ENCODE measurements at places on chromosomes 5 and 9. TPM values are rescaled to one million over a fixed set of nuclear protein-coding genes. Genes with fewer than 3 reads are reported as not detected.

- DNase-seq: no peak
These were observed 1955.5 kb downstream of the MAT2B start for GRCh38 chr5:165460911-165461310.

- no peak for DNase-seq
These were observed 417.3 kb downstream of the TLE4 start for GRCh38 chr9:79989079-79989478.

- no peak for DNase-seq
These were observed 27.4 kb upstream of the GCNT1 start for GRCh38 chr9:76431601-76432000.

GRCh38 chr9:133400292-133400691 lies 17.5 kb downstream of the REXO4 start:
- no peak for DNase-seq

- peak; percentile 52 for DNase-seq
These were observed 2.2 kb downstream of the PCDH1 start for GRCh38 chr5:141875795-141876627.

DNA sequence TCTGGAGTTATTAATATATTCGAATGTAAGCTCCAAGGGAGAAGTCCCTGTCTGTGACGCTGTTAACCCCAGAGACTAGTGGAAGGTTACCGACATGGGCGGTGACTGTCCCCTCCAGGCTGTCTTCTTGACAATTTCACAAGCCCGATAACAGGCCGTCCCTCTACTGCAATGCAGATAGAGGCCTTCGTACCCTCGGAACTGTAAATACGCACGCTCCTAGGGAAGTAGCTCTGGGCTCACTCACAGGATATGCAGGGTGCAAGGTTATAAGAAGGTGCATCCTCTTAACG lies 680 bp upstream of the RFK start:
- peak; percentile 36 for DNase-seq

DNA sequence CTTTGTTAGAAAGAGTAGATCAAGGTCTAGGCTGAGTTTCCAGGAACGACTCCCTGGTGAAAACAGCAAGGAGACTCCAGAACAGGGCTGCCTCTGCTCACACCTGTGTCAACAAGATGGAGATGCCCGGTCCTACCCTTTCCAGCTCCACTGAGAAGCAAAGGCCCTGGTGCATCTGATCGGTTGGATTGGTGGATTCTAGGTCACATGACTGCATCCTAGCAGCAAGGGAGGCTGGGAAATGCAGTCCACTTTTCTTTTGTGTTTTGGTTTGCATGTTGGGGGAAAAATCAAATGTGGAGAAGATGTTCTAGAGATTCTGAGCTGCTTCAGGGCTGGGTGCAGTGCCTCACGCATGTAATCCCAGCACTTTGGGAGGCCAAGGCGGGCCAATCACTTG lies 82.0 kb upstream of the TRIO start:
- no peak for DNase-seq

ABITRAM gene
- total RNA-seq: 12.6 TPM

DNA sequence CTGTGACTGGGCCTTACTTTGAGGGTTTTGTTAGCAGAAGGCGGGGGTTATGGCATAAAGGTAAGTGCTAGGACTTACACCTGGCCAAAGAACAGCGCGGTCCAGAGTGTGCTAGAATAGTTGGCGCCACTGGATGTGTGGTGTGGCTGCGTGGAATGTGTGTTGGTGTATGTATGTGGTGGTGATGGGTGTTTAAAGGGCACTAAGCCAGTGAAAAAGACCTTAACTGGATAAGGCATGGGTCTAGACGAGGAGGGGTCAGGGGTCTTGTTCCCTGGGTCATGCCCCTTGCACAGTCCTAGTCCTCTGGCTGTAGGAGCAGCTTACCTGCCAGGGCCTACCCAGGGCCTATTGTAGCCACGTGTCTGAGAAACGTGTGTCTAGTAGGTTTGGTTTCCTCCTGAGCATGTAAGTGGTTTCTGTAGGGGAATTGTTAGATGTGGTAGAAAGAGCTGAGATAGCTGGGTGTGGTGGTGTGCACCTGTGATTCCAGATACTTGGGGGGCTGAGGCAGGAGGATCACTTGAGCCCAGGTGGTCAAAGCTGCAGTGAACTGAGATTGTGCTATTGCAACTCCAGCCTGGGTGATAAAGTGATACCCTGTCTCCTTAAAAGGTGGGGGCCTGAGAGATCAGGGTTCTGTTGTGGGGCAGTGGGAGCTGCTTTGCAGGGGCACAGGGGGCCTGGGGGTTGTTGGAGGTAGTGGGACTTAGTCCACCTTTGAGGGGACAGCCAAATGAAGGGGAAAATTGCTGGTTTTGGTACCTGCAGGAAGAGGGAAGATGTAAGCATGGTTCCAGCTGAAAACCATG lies 55.2 kb downstream of the HSPA4 start:
- DNase-seq: no peak

DNA sequence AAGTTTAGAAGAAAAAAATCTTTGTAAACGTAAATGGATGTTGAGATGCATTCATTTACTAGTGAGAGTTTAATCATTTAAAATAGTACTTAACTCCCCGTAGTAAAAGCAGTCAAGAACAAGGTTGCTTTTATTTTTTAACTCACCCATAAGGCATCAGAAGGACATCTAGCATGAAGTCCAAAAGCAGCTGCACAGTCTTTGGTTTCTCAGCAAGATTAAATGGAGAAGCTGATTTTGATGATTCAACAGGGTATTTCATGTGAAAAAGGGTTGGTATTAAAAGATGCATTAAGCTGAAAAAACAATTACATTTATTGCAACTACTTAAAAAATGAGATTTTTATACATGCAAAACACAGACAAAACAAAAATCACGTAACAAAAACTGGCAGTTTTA lies 44.0 kb downstream of the ECPAS start:
- no peak for DNase-seq

DNA sequence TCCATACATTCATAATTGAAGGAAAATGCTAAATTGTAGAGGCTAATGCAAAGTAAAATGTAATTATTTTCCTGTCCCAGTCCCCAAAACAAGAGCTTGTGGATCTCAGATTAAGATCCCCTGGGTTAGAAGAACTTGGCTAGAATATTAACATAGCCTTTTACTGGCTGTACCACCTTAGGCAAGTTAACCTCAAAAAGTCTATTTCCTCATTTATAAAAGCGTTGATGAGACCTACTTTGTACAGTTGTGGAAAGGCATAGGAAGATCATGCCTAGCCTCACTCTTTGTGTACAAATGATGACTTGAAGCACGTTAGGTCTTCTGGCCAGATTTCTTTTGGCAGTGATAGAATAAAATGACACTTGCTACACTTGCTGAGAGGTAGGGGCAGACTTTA lies 97.2 kb downstream of the F2RL2 start:
- DNase-seq: no peak

- peak; percentile 76 for DNase-seq
These were observed 36.1 kb upstream of the OSMR start for GRCh38 chr5:38809388-38810359.

SPATA31C1 gene
- total RNA-seq: not detected

DNA sequence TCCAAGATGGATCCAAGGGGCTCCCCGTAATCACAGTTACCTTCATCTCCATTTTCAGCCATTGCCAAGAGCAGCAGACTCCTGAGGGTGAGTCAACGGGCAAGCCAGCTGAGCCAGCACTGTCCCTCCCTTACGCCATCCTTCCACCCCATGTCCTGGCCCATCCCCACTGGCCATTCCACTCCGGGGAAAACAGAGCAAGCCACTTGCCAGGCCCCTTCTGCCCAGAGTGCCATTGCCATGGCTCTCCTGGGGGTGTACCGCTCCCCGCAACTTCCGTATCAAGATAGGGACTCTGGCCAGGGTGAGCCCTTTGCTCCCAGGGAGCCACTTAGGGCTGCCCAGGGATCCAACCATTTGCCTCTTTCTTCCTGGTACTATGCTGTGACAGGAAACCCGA lies 48.9 kb upstream of the CDKN2AIPNL start:
- DNase-seq: no peak

DNA sequence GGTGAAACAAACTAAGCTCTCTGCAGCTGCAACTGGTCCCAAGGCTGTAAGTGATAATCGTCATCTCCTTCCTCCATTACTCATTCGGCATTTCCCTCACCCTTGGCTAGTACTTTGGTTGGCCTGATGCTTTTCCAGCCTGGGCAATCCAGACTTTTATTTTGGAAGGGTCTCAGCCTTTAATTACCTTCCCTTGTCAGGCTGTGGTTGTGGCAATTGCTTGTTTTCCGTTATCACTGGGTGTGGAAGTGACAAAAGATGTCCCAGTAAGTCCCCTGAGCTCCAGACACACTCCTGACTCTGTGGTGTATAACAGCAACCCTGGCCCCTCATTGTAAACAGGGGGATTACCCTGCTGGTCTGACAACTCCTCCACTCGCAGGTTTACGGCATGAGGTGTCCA lies 6.3 kb upstream of the FAF2 start:
- no peak for DNase-seq

- DNase-seq: no peak
These were observed 135.9 kb upstream of the MAN2A1 start for GRCh38 chr5:109553846-109554245.
